Upper lobe of right lung (tissue), 1 donor: ENCODE measurements at places on chromosomes 3 and 15.

GRCh38 chr15:68214838-68215254 lies 9.7 kb upstream of the CALML4 start:
- no peak for DNase-seq

DNA sequence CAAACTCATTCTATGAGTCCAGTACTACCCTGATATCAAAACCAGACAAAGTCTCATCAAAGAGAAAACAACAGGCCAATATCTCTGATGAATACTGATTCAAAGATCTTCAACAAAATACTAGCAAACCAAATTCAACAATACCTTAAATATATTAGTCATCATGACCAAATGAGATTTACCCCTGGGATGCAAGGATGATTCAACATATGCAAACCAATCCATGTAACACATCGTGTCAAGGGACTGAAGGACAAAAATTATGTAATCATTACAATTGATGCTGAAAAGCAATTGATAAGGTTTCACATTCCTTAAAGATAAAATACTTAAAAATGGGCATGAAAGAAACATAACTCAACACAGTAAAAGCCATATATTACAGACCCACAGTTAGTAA lies 1476.9 kb downstream of the SI start:
- no peak for DNase-seq

GRCh38 chr3:23203708-23204330 lies 692 bp downstream of the UBE2E2 start:
- peak; percentile 70 for DNase-seq

GRCh38 chr15:70222606-70223005 lies 124.9 kb upstream of the TLE3 start:
- no peak for DNase-seq

DNA sequence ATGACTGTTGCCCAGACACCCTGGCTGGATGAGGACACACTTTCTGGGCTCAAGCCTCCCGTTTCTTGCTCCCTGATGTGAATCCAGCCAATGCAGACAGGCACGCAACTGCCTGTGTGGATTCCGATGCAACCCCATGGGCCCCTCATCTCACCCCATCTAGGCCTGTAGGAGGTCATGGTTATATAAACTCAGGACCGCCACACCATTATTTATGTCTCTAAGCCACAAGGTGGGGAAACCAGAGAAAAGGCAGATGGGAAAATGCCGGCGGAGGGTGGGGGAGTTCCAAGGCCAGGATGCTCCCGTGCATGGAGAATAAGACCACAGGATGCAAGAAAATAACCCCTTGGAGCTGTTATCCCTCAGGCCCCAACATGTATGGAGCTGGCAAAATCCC lies 2.0 kb downstream of the MESP1 start:
- no peak for DNase-seq

DNA sequence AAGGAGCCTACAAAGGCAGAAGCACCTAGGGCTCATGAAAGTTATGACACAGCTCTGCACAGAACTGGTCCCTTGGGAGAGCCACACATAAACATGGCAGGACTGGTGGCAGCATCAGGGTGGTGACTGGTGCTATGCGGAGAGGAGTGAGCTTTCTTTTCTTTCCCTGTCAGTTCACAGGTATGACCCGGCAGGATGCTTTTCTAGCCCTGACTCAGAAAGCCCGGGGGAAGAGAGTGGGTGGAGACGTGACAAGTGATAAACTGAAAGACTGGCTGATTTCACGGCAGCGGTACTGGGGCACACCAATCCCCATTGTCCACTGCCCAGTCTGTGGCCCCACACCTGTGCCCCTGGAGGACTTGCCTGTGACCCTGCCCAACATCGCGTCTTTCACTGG lies 103.0 kb downstream of the LARS2 start:
- no peak for DNase-seq

DNA sequence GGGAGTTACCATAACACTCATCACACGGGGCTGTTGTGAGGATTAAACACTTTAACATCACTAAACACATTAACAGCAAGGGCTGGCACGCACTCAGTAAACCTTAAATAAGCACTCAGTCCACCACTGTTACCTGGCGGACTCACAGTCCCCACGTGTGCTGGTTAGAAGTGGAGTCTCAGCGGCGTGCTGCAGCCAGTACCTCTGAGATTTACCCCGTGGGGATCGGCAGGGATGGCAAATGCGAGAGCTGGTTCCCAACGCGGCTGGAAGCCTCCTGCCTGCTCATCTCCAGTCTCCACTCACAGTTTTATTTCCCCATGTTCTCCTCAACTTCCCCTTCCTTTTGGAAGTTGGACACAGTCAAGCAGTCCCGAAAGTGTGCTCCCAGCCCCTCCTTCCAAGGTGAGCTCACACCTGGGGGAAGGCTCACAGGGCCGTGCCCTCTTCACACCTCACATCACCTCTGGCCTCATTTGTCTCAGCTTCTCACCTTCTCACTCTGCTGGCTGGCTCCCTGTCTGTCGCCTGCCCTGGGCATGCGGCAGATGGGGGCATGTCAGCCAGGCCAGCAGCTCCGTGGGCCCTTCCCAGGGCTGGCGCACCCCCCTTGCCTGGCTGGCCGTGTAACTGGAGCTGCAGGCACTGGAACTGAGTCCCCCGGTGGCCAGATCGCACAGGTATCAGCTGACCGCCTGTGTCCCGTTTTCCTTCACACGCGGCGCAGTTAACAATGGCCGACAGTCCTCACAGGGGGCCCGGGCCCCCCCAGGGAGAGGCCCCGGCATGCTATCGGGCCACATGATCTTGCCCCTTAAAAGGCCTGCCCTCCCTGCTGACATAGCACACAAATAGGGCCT lies 87.1 kb downstream of the WNT7A start:
- DNase-seq: no peak

- DNase-seq: no peak
Observed at GRCh38 chr15:44328135-44328534, 39.6 kb downstream of the GOLM2 start.

DNA sequence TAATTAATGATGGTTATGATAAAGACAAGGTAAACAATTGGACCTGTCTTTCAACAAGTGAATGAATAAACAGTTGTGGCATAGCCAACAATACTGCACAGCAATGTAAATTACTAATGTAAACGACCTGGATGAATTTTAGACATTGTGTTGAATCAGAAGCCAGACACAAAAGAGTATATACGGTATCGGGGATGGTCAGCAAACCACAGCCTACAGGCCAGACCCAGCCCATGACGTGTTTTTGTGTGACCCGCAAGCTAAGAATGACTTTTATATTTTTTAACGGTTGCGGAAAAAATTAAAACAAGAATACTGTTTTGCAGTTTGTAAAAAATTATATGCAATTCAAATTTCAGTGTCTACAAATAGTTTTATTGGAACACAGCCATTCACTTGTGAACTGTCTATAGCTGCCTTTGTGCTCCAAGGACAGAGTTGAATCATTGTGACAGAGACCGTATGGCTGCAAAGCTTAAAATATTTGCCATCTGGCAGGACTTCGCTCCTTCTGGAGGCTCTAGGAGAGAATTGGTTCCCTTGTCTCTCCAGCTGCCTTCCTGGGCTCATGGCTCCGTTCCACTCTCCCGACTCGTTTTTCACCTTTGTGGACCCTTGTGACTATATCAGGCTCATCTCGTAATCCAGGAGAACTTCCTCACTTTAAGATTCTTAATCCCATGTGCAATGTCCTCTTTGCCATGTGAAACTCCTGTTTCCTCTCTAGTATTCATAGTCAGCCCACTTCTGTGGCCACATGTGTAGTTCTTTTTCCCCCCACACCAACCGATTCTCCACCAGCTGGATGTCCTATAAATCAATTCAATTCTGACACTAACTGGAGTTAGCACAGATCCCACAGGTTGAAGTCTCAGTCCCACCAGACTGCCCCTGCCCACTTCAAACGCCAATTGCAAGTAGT lies 72.7 kb downstream of the CMTM8 start:
- DNase-seq: no peak

GRCh38 chr3:167762296-167762695 lies 26.8 kb downstream of the SERPINI1 start:
- DNase-seq: no peak

GRCh38 chr3:15812183-15812582 lies 14.4 kb upstream of the ANKRD28 start:
- DNase-seq: no peak

GRCh38 chr3:10855083-10855870 lies 39.2 kb downstream of the SLC6A11 start:
- no peak for DNase-seq

DNA sequence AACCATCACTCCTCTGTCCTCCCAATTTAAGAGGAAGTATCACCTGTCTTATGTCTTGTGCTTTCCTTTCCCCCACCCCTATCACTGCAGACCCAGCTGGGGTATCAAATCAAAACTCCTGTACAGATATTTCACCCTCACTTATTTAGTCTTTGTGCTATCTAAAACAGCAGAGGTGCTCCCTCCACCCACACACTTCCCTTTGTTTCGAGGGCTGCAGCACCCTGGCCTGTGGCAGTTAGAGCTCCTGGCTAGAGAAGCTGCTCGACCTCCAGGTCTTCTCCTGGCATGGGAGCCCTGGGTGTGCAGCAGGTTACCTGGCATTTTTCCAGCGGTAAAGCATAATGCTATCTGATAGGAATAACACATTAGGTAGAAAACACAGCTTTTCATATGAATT lies 181.4 kb upstream of the BCL6 start:
- no peak for DNase-seq

- DNase-seq: no peak
Observed at GRCh38 chr15:93422476-93422875, 333.5 kb upstream of the RGMA start.

DNA sequence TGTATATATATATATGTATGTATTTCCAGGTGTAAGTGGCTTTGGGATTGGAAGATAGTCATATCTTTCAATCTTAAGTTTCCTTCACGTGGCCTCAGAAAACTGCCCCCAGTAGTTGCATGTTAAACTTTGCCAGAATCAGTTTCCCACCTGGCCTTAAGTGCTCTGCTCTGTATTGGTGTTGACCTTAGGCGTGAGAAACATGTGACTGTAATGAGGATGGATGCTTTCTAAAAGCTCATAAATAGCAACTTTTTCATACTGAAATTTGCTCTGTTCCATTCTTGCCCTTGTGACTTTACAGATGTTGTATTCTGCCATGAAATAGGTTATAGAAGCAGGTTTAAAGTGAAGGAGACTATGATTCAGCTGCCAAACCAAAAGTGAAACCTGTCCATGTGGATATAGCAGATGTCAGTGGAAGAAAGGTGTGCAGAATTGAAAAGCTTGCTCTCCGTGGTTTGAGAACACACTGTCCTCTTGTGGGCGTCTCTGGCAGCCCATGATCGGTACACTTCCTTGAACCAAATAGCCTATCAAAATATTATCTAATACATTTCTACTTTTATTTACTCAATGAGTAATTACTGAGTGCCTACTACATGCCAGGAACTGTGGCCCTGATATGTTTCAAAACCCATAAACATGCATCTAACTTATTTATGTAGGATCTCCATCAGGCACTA lies 15.8 kb downstream of the SCG5 start:
- no peak for DNase-seq

- no peak for DNase-seq
Observed at GRCh38 chr15:91624353-91624968, 229.0 kb upstream of the SLCO3A1 start.

DNA sequence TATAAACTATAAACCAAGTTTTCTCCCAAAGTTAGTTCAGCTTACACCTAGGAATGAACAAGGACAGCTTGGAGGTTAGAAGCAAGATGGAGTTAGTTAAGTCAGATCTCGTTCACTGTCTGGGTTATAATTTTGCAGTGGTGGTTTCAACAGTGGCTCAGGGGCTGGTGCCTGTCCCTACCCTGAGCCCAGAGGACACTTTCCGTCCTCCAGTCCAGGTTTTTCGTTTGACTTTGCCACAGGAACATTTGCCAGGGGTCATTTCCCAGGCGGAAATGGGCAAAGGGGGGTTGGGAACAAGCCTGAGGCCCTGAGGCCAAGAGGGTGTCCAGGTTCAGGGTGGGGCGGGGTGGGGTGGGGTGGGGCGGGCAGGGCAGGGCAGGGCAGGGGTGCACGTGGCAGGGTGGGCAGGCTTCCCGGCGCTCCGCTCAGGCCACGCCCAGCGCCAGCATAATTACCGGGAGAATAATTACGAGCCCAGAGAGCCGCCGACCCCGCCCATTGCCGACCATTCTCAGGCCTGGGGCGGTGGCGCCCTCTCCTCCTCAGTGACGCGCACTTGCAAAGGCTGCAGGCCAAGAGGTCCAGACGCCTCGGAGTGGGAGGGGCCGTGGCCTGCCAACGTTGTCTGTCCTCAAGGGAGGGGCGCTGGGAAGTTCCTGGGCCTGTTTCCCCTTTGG lies 70.4 kb downstream of the KLF13 start:
- peak; percentile 96 for DNase-seq

- no peak for DNase-seq
Observed at GRCh38 chr3:136671921-136672320, 80.3 kb downstream of the STAG1 start.

- no peak for DNase-seq
Observed at GRCh38 chr15:27951191-27951890, 147.8 kb downstream of the OCA2 start.

DNA sequence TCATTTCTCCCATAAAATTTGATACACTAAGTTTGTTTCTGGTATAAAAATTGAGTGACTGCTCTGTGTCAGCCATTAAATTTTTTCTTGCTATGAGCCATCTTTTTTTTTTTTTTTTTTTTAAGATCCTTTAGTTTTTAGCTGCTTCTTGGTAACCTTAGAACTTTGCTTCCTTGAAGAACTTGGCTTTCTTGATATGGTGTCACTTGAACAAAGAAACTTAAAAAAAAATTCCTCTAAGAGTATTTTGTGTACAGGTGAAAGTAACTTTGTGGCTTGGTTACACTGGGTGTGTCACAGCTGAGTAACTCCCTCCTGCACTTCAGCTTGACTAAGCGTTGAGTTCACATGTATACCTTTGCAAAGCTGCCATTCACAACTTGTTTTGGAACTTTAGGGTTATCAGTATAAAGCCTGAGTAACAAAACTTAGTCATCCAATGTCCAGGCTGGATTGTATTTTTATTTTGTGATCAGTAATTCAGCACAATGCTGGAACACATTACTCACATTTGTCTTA lies 6.5 kb downstream of the CHD2 start:
- DNase-seq: no peak

DNA sequence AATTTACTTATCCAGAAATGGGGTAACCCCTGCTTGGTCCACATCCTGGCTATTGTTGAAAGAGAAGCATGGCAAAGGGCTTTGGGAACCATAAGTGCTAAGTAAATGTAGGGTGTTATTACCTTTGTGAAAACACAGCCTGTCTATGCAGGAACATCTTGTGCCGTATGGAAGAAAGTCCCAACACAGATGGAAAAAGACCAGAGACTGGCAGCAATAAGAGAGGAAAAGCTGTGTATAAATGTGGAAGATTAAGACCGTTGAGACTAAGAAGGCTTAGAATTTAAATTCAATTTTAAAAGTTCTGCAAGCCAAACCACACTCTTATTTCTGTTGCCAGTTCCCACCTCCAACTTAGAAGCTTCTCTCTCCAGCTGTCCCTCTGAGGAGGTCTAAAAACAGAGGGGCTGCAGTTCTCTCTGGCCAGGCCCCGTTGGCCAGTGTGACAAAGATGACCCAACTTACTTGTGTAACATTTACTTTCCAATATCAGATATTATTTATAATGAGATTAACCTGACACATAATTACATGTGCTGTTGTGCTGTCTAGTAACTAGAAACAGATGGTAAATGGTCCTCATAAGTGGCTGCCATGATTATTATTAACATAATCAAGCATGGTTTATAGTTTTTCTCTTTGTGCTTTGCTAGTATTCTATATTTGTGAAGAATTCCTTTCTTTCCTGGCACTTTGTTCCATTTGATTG lies 7.0 kb downstream of the MINDY4B start:
- DNase-seq: no peak
